ENCODE measurements at places on chromosomes 1 and 21. TPM values are rescaled to one million over a fixed set of nuclear protein-coding genes. Genes with fewer than 3 reads are reported as not detected.

DNA sequence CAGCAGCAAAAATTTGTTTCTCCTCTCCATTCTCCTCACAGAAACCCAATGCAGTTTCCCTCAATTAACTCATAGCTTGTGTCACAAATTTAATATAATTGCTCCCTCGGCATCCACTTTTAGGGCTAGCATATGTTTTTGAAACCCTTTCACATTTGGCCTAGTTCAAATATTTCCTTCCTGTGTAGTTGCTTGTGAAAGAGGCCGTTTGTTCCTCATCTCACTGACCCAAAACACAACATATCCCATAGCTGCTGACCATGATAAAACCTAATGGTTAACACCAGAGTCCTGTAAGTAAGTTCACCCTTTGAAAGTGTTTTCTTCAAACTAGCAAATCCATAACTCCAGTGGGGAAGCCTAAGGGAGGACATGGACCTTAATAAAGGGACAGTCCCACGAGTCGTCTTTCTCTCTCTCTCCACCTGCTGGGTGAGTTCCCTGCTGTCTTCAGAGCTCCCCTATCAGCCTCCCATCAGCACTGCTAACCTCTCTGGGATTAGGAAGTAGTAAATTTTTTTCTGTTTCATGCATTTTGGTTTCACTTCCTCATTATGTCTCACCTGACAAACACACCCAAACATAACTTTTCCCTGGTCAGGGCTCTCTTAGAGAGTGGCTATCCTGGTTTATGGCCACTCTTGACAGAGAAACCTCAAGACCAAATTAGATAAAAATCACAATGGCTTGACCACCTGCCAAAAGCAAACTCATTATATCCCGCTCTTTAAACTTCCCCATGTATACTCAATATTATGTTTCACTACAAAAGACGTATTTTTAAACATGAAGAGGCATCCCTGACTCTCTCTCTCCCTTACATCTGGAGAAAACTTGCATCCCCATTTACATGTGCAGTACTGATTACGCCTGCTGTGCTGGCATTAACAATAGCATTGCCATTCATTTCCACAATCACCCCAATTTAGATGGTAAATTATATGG, 177.7 kb upstream of the HP1BP3 start:
- no peak for DNase-seq

DNA sequence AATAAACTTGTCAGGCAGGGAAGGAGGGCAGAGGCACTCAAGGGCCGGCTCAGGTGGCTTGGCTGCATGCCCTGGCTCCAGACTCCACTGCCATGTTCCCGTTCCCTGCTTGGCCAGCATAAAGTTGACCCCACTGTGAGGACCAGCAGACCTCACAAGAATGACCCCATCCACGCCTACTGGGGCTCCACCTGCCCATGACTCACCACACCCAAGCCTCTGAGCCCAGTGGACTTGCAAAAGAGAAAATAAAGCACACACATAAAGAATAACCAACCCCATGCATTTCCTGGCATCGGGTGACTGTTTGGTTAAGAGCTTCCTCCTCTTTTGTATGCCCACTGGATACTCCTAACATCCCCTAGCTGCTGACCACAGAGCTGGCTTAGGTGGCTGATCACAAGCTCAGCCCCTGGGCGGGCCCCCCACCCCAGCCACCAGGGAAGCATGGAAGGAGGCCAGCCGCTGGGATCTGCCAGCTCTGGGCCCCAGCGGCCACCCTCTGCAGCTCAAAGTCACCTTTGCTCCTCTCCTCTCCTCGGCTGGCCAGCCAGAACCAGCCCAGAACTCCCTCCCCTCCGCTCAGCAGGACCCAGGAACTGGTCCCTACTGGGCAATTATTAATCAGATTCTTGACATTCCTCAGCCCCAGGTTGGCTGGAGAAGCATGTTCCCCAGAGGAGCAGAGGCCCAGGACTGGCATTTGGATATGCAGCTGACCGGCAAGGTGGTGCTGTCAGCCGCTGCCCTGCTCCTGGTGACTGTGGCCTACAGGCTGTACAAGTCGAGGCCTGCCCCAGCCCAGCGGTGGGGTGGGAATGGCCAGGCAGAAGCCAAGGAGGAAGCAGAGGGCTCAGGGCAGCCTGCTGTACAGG, at the start of gene KLHDC7A:
KLHDC7A (plus strand) TSS at position 616 of the 875 bp plus-strand sequence; CDS start at position 668, 52 bp downstream.
- DNase-seq = no peak

- DNase-seq = no peak
Measured at GRCh38 chr1:98637316-98637715, 24.2 kb upstream of the SNX7 start.

- DNase-seq = no peak
Measured at GRCh38 chr1:67610450-67610849, 74.6 kb upstream of the GADD45A start.

DNA sequence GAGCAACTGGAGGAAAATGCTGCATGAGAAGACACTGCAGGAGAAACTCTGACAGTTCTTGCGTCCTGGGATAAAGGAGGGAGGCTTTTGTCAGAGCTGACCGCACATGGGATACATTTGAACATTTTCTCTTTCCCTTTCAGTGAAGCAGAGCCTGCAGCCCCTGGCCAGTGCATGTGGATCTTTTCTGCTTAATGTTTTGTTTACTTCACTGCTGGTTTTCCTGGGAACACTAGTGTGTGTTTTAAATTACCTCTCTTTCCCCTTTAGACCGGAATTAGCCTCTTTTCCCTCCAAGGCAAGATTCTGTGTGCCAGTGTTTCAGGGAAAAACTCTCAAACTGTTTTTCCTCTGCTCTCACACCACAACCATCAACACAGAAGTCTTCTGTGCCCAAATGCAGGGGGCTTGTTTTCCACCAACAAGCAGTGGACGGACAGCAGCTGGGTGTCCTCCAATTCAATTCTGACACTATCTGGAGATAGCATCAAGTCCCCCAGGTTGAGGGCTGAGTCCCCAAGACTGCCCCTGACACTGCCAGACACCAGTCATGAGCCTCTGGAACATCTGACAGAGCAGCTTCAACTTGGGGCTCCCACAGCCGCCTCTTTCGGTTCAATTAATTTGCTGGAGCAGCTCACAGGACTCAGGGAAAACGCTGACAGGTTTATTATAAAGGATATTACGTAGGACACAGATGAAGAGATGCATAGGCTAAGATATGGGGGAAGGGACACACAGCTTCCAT, 136.2 kb downstream of the RHOU start:
- DNase-seq = no peak

- DNase-seq = no peak
Measured at GRCh38 chr1:30804352-30804751, 46.8 kb upstream of the LAPTM5 start.

GRCh38 chr21:34916446-34916845, 132.7 kb downstream of the RUNX1 start:
- DNase-seq = no peak

- no peak for DNase-seq
Measured at GRCh38 chr1:18320051-18320450, 160.7 kb upstream of the KLHDC7A start.

- DNase-seq = no peak
Measured at GRCh38 chr1:80656014-80656636, 1144.6 kb upstream of the ADGRL2 start.

DNA sequence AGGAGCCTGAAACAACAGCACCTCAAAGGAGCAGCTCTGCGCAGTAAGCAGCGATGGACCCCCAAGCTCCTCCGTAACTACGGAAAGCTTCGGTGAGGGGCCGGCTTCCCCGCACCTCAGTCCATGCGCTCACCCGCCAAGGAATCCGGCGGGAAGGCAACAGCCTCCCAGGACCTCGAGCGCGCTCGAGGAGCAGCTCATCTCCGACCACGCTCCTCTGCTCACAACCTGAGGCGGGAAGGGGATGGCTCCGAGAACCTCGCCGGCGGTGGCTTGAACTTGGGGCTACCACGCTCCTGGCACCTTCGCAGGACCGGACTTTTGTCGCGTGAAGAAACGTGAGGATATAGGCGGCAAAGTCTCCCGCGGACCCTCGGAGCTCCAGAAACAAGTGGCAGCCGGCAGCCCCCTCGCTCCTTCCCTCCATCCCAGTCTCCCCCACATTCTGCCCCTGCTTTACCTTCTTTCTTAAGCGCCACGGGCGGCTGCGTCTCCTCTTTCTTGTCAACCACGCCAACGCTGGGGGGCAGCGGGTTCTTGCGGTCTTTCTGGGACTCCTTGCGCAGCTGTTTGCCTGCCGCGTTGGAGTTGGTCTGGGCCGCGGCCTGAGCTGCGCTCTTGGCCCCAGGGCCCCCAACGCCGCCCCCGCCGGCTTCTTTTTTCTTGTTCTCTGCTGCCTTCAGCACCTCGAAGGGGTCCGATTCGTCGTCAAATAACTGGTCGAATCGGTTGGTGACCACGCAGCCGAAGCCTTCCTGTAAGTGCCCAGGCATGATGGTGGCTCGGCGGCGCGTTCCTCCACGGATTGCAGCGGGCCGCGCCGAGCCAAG, 459 bp downstream of the SERBP1 start:
- DNase-seq = peak; percentile 65

- DNase-seq = no peak
Measured at GRCh38 chr1:17607644-17608581, 68.4 kb downstream of the ARHGEF10L start.

DNA sequence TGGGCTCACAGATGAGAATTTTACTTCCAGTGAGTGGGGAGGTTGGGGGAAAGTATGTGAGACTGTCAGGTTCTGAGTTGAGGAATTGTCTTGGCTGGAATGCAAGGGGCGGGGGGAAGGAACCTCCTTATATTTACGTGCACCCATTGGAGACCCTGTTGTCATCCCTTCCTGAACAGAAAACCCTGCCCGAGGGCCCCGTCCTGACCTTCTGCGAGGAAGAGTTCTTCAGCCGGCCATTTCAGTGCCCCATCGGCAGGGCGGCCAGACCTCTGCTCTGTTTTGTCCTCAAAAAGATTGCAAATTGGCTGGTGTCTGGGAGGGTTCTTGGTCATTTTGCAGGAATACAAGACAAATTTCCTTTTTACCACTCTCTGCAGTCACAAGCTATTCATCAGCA, 7.1 kb downstream of the KIF26B start:
- DNase-seq = no peak

DNA sequence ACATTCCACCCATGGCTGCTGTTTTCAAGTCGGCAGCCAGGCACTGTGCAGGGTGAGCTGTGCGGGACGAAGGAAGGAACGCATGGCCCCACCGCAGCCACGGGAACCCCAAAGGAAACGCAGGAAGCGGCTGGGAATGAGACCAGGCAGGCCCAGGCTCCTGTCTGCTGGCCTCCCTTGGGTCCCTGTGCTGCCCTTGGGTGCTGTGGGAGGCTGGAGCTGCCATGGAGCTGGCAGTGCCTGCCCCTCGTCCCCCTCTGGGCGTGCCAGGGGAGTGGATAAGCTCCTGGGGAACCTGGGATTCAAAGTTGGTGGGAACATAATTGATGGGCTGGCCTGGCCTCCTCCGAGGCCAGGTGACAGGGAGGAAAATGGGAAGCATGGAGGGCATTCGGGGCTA, 5.3 kb upstream of the KRTAP10-4 start:
- DNase-seq = no peak

DNA sequence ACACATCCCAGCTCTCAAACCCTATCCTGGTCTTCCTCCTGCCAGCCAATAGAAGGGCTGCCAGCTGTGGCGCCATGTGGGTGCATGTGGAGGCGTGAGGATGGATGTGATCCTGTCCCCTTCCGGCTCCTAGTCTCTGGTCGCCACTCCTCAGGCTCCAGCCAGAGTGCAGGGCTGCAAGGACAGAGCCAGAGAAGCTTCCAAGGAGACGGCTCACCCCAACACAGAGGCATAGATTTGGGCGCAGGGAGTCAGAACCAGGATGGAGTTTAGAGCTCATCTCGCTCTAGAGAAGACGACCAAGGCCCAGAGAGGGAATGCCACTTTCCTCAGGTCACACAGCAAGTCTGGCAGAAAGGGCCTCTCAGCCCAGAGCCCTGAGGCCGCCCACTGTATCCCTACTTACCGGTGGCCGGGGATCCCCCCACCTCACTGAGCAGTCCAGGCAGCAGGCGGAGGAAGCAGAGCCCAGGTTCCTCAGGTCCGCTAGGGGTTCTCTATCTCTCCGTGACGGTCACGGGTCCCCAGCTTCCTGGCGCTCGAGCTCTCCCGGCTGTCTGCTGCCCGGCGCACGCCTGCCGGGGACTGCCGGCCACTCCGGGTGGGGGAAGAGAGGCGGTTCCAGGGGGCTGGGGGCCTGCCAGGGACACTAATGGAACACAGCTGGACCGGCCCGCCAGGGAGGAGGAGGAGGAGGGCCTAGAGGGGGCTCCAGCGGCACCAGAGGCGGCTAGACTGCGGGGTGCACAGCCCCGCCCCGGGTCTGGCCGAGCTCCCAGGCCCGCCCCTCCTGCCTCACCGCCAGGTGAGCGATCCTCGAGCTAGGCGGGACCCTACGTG, at the start of gene COL16A1:
COL16A1 (minus strand) TSS at position 587 of the 840 bp plus-strand sequence. CDS start 1,824 bp downstream, outside the sequence.
- no peak for DNase-seq

GRCh38 chr1:15413563-15414444, 4.1 kb downstream of the EFHD2 start:
- no peak for DNase-seq

GRCh38 chr1:22412932-22413727, 38.5 kb upstream of the ZBTB40 start:
- DNase-seq = no peak

DNA sequence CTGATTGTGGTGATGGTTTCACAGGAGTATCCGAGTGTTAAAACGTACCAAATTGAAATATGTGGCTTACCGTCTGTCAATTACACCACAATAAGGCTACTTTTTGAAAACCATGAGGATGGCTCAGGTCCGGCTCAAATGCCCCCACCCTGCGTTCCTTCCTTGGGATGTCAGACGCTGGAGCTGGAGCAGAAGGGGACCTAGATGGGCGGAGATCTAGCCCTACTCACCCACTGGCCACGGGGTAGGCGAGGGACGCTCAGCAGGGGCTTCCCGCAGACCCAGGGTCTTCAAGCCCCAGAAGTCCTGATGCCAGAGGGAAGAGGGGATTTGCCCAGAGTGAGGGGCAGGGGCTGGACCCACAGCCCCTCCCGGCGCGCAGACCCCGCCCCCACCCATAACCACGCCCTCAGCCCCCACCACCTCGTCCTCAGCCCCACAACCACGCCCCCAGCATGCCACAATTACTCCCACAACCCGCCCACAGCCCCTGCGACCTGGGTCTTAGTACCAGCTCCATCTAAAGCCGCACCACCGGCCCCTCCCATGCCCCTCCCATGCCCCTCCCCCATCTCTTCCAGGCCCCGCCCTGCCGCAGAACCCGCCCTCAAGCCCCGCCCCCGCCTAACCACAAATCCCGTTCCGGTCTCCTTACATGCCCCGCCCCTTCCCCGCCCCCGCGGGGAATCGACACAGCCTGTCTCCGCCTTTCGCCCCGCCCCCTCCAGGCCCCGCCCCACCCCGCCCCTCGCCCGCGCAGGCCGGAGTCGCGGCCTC, at the start of gene LRRC3:
LRRC3 (plus strand) TSS at position 764 of the 777 bp plus-strand sequence. CDS start 1,135 bp downstream, outside the sequence.
- DNase-seq = peak; percentile 80

DNA sequence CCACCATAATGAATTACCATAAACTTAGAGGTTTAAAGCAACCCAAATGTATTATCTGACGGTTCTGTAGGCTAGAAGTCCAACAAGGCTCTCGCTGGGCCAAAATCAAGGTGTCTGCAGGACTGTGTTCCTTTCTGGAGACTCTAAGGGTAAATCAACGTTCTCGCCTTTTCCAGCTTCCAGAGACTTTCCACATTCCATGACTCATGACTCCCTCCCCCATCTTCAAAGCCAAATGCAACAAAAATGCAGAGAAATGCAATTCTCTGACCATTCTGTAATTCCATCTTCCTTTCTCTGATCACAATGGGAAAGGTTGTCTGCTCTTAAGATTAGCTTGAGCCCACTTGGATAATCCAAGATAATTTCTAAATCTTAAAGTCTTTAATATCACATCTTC, 287.1 kb downstream of the LTN1 start:
- no peak for DNase-seq

Gene CASQ2
- total RNA-seq = not detected

Gene ACOT11
- 1.0 TPM for total RNA-seq

Gene SH3D21
- 4.4 TPM for total RNA-seq

Gene GRIK3
- not detected for total RNA-seq

Gene SASS6
- total RNA-seq = 16.7 TPM

Gene GBP4
- 32.5 TPM for total RNA-seq

Gene PERM1
- not detected for total RNA-seq
